ENCODE measurements at places on chromosomes 3 and 15. TPM values are rescaled to one million over a fixed set of nuclear protein-coding genes. Genes with fewer than 3 reads are reported as not detected.
A peak's percentile ranks its signal among the peaks of the same experiment; 100 is the strongest.

GRCh38 chr15:101059381-101060341, 140.5 kb downstream of the LRRK1 start:
- no peak for DNase-seq

DNA sequence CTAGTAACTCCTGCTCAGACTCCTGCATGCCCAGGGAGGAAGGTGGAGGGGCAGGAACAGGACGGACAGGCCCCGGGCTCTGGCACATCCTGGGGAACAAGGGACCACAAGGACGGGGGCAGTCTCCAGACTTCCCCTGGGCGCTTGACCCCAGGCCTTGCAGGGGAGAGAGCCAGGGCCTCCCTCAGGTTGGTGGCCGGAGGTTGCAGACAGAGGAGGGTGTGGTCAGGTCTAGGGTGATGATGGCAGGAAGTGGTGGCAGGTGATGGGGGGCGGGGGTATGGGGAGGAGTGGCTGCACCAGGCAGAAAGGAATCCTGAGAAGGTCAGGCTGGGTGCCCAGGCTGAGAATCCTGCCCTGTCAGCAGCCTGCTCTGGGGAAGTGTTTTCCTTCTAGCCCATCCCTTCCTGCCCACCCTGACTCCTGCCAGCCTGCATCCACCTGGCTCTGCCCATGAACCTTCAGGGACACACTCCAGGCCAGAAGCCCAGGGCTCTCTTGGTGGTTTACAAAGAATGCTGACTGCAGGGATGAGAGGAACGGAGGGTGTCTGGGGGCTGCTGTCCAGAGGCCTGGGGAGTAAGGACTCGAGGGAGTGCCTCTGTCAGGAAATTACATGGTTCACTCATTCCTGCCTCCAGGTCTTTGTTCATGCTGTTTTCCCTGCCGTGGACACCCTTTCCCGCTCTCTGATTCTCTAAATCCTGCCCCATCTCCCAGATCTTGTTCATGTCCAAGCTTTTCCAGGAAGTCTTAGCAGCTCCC, 15.8 kb downstream of the LOXL1 start:
- DNase-seq = no peak

GRCh38 chr3:124396339-124396950, 333.8 kb upstream of the UMPS start:
- DNase-seq = no peak

DNA sequence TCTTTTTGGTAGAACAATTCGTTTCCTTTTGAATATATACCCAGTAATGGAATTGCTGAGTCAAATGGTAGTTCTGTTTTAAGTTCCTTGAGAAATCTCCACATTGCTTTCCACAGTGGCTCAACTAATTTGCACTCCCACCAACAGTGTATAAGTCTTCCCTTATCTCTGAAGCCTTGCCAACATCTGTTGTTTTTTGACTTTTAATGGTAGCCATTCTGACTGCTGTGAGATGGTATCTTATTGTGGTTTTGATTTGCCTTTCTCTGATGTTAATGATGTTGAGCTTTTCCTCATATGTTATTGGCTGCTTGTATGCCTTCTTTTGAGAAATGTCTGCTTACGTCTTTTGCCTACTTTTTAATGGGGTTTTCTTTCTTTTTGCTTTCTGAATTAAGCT, 270.6 kb upstream of the MEIS2 start:
- no peak for DNase-seq

DNA sequence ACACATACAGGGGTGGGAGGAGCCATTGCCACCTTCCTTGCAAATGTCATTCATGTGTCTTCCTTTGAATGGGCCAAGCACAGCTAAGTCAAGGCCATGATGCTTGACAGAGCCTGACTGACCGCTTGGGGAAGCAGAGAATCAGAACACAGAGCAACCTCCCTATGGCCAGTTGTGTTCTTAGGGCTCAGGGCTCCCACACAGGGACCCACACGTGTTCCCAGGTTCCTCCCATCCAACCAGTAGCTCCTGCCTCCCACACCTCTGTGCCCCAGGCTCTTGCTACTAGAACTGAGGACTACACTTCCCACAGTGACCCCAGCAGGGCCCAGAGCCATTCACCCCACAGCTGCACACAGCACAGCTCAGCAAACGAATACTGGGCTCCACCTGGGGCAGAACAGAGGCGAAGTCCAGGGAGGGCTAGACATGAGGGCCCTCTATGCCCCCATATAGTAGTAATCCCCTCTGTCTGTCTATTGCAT, 42.9 kb downstream of the KLF15 start:
- no peak for DNase-seq

- DNase-seq = no peak
These were observed 37.5 kb downstream of the SNAPC5 start for GRCh38 chr15:66459818-66460615.

GRCh38 chr3:17846466-17846865, 104.0 kb upstream of the TBC1D5 start:
- DNase-seq = no peak

DNA sequence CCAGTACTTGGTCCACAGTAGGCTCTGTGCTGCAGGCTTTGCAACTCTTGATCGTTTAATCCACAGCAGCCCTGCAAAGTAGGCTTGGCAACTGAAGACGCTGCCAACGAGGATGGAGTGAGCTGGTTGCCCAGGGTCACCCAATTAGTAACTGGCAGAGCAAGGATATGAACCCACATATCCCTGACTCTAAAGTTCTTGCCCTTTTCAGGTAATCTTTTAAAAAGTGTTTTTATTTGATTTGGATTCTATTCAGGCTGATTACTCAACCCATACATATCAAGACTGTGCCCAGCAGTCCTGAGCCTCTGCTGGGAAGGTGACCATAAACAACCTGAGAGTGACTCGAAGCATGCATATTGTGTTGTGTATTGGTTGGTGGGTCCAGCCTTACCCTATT, 50.3 kb downstream of the PSMD6 start:
- DNase-seq = no peak

DNA sequence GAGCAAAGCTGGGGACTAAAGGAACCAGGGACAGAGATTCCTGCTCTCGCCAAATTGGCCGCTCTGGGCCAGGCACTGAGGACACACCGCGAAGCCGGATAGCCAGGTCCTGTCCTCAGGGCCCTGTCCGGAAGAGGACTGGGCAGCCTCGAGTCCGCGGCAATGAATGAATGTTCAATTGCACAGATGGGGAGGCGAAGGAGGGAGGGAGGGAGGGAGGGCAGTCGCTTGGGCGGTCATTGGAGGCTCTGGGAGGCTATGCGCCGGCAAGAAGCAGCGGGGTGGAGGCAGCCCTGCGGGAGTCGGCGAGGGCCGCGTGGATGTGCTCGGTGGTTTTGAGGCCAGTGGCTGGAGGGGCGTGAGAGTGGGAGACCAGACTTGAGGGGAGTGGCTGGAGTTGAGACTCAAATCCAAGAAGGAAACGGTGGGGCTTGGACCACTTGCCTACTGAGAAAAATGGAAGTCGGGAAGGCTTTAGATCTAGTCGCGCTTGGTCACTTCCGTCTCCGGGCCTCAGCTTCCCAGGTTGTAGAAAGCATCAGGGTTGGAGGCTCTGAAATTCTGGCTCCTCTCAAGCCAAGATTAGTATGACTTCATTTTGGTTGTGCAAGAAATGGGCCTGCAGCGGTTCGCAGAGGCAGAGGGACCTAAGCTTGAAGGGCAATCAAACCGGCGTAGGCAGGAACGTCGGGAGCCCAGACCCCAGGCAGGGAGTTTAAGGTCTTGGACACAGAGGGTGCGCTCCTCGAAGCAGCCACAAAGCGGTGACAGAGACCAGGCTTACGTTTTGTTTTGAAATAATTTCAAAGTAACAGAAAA, 21.1 kb upstream of the PLXND1 start:
- DNase-seq = peak; percentile 82

DNA sequence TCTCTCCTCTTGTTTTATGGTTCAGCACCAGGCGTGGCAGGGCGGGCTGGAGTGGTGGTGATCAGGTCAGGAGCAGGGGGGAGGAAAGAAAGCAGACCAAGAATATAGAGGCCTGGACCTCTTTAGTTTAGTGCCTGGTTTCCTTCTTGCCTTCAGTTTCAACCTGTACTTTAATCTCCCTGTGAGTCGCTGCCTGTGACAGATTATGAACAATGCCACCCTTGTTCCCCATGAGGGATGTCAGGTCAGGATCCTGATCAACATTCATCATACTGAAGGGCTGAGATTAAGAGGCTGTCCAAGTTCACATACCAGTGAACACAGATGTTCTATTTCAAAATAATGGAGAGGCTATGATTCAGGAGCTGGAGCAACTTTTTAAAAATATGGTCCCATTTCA, 11.4 kb downstream of the ENTPD3 start:
- no peak for DNase-seq

DNA sequence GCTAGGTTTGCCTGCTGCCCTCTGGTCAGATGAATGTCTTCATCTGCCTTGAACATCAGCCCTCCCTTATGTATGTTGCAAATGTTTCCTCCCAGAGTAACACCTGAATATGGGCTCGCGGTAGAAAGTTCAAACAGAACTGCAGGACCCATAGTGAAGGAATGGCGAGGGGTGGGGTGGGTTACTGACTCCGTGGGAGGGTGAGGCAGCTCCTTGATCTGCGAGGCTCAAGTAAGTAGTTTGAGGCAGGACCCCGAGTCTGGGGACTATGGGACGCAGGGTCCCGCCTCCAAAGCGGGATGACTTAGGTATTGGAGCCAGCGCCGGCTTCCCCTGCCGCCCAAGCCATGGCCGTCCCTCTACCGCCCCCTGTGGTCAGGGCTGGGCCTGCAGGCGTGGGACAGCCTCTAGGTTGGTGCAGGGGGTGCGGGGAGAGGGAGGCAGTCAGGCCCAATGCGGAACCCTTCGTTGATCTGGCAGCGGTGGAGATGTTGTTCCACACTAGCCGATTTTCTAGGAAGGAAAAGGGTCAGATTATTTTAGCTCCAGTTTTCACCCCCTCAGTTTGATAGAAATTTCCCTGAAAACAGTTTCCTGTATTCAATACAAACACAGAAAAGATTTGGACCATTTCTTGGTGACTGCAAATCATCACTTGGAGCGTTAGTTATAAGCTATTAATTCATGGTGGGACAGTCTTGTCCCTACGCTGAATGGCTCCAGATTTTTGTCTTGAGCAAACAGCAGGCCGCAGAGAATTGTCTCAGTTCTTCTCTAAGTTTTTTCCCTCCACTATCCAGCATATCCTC, 72.3 kb downstream of the CORO2B start:
- peak; percentile 73 for DNase-seq

DNA sequence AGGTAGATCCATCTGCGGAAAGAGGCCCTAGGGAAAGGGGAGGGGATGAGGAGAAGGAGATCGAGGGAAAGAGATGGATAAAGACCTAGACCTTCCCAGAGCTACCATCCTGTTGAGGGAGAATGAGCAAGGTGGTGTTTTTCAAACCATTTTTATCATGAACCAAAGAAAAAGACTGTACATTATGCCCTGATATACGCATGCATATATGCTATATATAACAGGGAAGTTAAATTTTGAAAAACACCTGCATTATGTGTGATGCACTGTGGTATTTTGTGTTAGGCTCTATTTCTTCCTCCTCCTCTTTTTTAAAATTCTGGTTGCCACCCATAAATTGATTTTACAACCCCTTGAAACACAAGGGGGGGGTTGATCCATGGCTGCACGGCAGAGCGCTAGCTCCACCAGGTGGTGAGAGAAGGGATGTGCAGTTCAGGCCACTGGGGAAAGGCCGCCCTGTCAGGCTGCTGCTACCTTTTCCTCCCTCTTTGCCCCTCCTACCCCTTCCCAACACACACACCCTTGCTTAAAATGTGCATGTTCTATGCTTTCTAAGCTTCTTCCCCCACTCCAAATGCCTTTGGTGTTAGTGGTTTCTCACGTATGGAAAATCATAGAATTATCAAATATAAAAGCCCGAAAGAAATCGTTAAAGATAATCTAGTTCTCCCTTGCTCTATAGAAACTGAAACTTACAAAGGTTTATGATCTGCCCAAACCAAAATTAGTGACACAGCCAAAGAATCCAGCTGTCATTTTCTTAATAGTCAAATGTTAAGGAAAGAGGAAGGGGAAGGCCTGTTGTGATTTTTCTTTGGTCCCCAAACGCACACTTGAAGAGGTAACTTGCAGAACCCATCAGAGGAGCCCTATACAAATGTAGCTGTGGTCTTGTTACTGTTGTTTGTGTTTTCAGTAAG, 262.0 kb upstream of the UMPS start:
- peak; percentile 63 for DNase-seq

DNA sequence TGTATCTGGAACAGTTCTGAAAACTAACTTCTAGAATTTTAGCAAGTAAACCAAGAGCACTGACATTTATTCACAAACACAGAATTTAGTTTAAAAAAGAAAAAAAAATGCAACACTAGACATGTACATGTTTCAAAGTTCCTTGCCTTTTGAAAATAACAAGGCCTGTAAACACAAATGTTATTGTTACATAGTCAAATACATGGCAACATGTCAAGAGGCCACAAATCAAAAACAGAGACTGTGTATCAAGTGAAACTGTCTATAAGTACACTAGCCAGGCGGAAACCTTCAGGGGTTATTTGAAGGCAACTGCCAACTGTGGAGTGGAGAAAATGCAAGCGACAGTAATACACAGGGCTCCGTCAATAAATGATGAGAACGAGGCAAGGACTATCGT, 547.6 kb downstream of the FOXP1 start:
- no peak for DNase-seq

GRCh38 chr3:132368962-132369361, 48.3 kb upstream of the DNAJC13 start:
- no peak for DNase-seq

- no peak for DNase-seq
These were observed at the start of gene DNAJB8 for GRCh38 chr3:128466840-128467541. DNAJB8 (minus strand) TSS chr3:128466890; CDS start chr3:128463245, 3,645 bp downstream.

- no peak for DNase-seq
These were observed 821.6 kb downstream of the TUSC7 start for GRCh38 chr3:117531078-117531767.

- DNase-seq = no peak
These were observed 38.2 kb downstream of the PPARG start for GRCh38 chr3:12327021-12327420.

DNA sequence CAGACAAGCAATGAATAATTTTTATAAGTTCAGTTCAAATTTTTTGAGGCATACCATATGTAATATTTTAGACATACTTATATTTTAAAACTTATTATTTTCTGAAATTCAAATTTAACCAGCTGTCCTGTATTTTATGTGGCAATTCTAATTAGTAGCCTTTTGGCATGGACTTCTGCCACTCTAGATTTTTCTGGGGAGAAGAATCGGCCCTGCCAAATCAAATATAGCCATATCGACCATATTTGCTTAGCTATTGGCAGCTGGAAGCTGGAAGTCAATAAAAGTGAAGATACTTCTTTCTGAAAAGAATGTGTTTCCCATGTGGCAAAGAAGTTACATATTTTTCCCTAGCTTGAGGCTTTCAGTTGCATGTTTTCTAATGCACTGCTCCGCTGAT, 9.4 kb upstream of the RBMS3 start:
- DNase-seq = no peak

- DNase-seq = no peak
These were observed 87.0 kb downstream of the SV2B start for GRCh38 chr15:91186904-91187656.

GRCh38 chr15:76974456-76975036, 20.4 kb upstream of the PSTPIP1 start:
- no peak for DNase-seq

The LMLN gene
- total RNA-seq = 7.9 TPM

The THBS1 gene
- total RNA-seq = 31.3 TPM

The ARGFX gene
- total RNA-seq = not detected

The MUC4 gene
- total RNA-seq = not detected

The ABHD14A gene
- 19.9 TPM for total RNA-seq

The LTF gene
- total RNA-seq = 2.1 TPM
